ENCODE measurements at places on chromosomes 16 and 17.
A peak's percentile ranks its signal among the peaks of the same experiment; 100 is the strongest.

DNA sequence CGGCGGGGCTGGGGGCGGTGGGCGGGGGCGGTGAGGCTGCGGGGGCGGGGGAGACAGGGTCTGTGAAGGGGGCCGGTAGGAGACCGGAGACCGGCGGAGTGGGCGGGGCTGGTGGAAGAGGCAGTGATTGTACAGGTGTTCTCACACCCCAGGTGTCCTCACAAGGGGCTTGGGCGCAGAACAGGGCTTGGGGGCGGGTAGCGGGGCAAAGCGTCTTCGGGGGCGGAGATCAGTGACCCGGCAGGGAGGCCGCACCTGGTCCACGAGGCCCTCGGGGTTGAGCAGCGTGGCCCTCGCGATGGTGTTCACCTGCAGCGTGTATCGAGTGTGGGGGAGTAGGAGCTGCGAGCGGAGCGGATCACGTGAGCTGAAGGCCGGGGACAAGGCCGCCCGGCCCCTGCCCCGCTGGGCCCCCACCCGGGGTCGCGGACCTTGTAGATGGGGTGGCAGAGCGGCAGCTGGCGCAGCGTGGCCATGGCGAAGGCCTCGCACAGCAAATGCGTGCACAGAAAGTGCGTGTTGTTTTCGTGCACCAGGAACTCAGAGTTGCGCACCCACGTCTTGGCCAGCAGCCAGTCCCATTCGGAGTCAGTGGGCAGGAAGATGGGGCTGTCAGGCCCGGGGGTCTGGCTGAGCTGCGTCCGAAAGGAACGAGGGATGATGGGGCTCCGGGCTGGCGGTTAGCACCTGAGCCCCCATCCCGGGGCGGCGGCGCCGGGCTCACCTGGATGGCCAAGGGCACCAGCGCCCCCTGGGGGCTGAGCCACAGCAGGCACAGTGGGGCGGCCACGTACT lies 8.5 kb downstream of the ALOXE3 start:
- no peak for DNase-seq

GRCh38 chr17:12992676-12993075 lies 25.2 kb downstream of the ELAC2 start:
- DNase-seq: no peak

- peak; percentile 74 for DNase-seq
These were observed 2.7 kb upstream of the MLLT6 start for GRCh38 chr17:38702166-38702915.

- no peak for DNase-seq
These were observed 1.9 kb downstream of the RAD51C start for GRCh38 chr17:58694302-58694701.

DNA sequence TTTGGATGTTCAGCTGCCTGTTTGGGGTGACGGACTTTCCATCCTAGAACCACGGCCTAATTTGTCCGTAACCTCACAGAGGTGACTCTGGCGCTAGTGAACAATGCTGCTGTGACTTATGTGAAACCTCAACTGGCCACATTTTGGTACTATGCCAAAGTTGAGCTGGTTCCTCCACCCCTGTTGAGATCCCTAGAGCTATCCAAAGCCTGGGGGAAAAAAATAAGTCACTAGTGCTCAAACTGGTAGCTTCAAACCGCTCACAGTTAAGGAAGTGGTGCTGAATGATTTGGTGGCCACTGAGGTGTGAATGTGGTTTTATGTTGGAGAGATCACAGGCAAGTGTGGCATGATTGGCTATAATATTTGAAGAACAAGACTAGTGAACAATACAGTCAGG lies 11.3 kb upstream of the TUBG2 start:
- no peak for DNase-seq

- no peak for DNase-seq
These were observed 42.1 kb downstream of the ITGAM start for GRCh38 chr16:31301708-31302400.

DNA sequence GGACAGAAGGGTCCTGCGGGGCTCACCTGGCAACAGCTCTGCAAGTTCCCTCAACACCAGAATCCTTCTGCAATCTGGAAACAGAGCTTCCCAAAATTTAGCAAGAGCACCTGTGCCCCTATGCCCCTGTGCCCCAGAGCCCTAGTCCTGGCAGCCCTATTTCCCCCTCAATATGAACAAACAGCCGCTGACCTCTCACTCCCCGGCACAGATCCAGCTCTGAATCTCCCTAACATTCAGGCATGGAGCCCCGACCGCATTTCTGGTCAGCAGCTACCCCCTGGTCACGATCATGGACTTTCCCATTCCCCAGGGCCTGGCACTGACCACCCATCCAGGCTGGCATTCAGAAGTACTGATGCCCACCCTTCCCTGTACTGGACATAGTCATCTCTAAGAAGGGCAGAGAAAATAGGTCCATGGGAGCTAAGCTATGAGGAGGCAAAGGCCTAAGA lies 110.8 kb upstream of the SMURF2 start:
- DNase-seq: no peak

DNA sequence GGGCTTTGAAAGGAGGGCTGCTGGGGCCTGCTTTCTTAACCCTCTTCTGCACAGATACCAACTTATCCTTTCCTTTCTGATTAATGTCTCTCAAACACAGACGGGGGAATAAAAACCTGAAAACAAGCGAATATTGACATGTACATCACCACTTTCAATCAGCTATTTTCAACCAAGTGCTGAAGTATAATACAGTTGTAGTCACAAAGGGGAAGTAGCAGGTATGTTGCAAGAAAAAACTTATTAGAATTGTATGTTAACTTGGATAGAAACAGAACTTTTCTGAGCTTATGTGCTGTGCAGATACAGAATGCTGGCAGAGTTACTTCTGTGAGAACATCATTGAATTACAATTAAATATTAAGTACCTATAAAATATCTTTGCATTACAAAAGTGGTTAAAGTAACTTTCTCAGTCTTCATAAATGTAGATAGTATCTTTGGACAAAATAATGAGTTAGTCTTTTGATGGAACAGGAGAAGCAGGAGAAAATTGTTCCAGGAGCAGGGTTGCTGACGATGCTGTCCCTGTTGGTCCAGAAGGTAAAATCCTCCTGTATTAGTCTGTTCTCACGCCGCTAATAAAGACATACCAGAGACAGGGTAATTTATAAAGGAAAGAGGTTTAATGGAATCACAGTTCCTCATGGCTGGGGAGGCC lies 59.5 kb downstream of the RPTOR start:
- DNase-seq: no peak

GRCh38 chr17:77468897-77469296 lies 328.1 kb downstream of the SEC14L1 start:
- DNase-seq: no peak

Measured in NCI-H1048 (cell line).